ENCODE measurements at places on chromosomes 3 and 15. TPM values are rescaled to one million over a fixed set of nuclear protein-coding genes. Genes with fewer than 3 reads are reported as not detected.

The CGNL1 gene
- 0.05 TPM for total RNA-seq

The RPL35A gene
- total RNA-seq = 1,441 TPM

The SNTN gene
- total RNA-seq = not detected

The TNK2 gene
- total RNA-seq = 41.2 TPM

The SOX14 gene
- total RNA-seq = not detected

The GOLGA8S gene
- total RNA-seq = not detected

The SCG5 gene
- not detected for total RNA-seq

The RTP3 gene
- not detected for total RNA-seq

The TYRO3 gene
- 2.3 TPM for total RNA-seq

The GABRR3 gene
- total RNA-seq = not detected

The TMEM41A gene
- 25.6 TPM for total RNA-seq

The FMN1 gene
- total RNA-seq = 0.14 TPM

The TMEM158 gene
- total RNA-seq = 0.21 TPM

The TM2D3 gene
- total RNA-seq = 89.8 TPM

DNA sequence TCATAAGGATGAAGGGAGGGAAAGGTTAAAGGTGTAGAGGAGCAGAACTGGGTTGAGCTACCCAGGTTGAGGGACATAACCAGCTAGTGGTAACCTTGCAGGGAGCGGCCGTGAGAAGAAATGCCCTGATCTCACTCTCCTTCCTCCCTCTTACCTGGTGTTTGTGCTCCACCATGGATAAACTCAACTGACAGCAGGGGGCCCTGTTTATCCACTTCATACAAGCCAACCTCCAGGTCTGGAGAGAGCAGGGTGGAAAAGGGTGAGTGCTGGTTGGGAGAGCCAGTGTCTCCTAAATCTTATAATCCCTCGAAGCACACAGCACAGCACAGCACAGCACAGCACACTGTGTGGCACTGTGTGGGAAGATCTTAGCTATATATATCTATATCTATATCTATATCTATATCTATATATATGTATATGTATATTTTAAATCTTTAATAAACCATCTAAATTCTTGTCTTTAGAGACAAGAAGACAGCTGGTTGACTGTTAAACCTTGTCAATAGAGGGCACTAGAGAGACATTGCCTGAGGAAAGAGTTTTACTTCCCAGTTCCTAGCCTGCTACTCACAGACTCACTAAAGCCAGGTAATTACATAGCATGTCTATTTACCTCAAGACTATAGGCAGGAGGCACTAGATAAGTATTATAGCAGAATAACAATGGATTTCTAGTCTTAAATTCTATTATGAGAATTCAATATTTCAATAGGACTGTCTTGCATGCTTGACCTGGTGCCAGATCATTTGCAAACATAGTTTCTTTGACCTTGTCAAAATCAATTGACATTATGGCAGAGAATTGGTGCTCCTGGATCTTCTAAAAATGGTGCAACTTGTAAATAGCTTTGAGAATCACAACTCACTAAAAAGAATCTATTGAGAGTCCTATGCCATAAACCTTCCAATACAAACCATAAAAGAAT, 21.7 kb upstream of the FMN1 start:
- DNase-seq = no peak

- no peak for DNase-seq
Observed at GRCh38 chr3:57794501-57794900, 38.4 kb downstream of the SLMAP start.

- DNase-seq = no peak
Observed at GRCh38 chr15:85340321-85340665, 40.1 kb upstream of the AKAP13 start.

DNA sequence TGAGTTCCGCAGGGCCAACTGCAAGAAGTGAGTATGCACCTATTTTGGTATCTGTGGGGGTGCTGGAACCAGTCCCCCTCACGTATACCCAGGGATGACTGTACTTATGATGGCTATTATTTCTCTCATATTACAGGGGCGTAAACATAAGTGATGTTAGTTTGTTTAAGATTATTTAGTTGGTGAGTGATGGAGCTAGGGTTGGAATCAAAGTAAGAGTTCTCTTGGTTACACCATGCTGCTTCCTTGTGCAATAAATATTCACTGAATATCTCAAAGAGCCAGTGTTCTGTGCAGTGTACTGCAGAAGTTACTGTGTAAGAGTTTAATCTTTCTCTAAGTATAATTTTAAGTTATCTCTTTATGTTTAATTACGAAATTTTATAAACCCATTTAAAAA, 12.8 kb upstream of the UTS2B start:
- DNase-seq = no peak

DNA sequence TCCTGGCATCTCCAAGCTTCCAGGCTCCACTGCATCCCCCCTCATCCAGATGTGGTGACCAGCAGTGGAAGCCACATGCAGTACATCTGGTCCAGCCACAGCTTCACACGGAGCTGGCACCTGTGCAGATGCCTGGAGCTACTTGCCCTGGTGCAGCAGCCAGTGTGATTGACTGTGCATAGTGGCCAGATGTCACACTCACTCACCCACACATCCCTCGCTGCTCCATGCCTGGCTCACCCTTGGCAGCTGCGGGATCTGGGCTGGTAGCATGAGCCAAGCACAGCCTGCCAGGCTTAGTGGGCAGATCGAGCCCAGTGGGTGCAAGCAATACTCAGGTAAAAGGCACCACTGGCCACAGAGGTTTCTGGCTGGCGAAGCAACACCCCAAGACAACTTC, 398.0 kb upstream of the CNTN4 start:
- no peak for DNase-seq

- no peak for DNase-seq
Observed at GRCh38 chr3:181906338-181906737, 194.6 kb downstream of the SOX2 start.

- no peak for DNase-seq
Observed at GRCh38 chr15:42732095-42732827, 4.7 kb downstream of the CDAN1 start.

DNA sequence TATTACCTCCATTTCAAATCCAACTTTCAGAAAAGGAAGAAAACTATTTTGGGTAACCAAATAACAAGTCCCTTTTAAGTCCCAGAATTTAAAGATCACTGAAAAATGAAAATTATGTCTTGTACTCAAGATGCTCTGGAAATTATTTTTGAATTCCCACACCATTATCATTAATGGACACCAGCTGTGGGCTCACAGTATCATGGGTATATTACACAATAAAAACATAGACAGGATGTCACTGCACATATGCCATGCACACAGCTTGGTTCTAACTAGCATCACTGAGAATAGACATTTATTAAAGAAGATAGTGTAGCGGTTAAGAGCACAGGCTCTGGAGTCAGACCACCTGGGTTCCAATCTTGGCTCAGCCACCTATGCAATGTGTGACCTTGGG, 130.4 kb downstream of the FRMD5 start:
- DNase-seq = no peak

DNA sequence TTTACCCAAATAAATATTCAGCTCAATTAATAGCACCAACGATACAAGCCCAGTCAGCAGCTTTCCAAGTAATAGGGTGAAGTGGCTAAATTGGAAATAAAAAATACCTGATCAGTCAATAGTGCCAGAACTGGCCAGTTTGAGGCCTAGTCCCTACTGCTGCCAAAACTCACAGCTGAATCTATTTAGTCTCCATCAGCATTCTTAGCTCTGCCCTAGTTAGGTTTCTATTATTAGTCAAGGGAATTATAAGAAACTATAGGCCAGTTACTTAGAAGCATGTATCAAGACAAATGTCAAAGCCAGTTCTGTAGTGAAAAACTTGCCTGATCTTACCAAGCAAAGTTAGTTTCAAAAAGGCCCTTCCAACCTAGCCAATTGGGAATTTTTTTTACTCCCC, 146.2 kb upstream of the ZBTB20 start:
- no peak for DNase-seq

DNA sequence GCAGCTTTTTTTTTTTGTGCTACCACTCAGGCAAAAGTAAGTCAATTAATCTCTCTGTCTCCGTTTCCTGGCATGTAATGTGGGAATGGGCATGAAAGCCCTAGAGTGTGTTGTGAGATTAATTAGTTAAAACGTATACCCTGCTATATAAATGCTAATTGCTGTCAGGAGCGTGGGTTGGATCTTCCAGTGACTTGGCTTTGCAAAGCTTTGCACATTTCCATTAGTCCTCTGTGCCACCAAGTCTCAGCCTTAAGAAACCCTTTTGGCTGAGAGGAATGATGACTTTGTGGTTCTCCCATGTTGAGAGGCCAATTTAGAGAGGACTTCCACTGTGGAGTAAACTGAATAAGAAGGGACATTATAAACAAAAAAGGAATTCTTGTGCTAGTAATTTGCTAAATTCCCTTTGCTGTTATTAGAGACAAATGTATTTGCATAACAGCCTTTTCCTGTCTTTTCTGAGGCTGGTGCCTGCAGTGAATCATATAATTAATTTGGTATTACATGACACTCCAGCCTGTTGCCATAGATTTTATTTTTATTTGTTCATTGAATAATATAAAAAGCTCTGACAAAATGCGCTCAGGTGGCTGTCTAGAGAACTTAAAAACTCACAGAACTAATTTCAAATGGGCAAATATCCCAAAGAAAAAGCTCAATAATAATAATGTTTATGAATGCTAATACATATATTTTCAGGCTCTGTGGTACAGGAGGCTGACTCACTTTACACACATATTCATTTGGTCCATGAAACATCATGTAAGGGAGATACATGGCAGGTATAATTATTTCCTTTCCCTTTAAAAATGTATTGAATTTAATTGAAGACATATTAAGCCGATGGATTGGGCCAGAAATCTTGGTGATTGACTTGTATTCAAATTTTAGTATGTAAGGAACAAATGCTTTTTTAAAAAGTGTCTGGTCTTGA, 82.7 kb downstream of the IL1RAP start:
- DNase-seq = no peak

DNA sequence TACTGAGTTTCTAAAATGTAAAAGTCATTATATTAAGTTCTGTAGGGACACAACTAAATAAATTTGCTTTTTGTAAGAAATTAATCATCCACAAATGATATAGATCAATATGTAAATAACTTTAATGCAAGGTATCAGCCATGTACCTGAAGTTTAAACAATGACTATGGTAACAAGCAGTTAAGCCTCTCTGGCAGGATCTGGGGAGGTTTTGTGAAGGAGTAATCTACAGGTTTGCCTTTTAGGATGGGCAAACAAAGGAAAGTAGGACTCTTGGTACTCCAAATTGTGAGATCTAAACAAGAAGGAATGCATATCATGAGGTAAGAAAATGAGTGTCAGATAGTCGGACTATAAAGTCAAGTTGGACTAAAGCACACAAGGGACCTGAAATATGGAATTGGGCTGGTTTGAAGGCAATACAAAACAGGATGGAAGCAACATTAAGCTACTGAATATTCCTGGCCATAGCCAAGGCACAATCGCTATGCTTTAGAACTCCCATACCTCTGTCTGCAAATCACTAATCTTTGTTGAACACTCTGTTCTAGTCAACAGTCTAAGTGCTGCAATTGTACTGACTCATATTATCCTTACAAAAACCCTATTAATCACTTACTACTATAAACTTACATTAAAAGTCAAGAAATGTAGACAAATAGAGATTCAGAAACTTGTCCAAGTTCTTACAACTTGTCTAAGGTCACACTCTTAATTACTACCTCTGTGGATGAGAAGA, 412.8 kb downstream of the DIPK2A start:
- no peak for DNase-seq

- DNase-seq = no peak
Observed at GRCh38 chr3:153818338-153818737, 302.9 kb upstream of the ARHGEF26 start.

GRCh38 chr3:78287085-78287484, 1247.2 kb downstream of the ROBO2 start:
- DNase-seq = no peak

GRCh38 chr15:48712546-48712945, 67.0 kb upstream of the FBN1 start:
- DNase-seq = no peak

DNA sequence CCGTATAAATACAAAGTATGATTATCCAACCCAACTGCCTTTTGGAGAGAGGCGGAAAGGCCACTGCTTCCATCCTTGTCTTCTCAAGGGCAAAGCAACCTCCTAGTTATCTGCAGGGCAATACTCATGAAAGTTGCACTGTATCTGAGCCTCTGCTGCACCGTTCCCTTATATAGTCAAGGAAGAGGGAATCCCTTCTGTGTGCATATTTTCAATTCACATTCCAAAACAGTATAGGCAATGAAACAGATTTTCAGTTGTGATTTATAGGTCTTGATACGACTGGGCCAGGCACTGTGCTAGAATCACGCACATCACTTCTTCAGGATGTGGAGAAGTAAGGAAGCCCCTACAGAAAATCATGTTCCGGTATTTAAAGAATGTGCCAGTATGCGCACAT, 455.7 kb downstream of the FOXP1 start:
- DNase-seq = no peak

DNA sequence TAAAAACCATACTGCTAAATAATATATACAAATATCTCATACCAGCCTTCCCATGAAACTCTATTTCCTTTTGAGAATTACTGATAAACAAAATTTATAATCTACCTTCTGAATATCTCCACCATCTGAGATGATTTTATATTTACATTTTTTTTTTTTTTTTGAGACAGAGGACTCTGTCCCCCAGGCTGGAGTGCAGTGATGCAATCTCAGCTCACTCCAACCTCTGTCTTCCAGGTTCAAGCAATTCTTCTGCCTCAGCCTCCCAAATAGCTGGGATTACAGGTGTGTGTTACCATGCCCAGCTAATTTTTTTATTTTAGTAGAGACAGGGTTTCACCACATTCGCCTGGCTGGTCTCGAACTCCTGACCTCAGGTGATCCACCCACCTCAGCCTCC, 42.8 kb upstream of the IGF2BP2 start:
- DNase-seq = no peak

DNA sequence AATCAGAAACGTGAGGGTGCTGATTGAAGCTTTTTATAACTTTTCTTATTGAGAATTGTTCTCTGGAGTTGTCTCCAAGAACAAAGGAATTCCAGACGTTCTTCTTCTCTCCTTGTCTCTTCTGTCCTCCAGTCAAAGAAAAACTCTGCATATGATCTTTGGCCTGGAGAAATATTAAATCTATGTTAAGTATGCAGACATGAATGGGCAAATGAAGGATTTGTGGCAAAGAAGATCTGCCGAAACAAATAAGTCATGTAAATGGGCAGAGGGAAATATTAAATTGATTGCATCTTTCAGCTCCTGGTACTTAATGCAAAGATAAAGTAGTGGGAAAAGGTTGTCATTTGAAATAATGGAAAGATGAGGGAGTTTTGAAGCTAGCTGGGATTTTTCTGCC, 74.9 kb downstream of the IGF1R start:
- DNase-seq = no peak

GRCh38 chr3:131082871-131083863, 56.5 kb downstream of the NEK11 start:
- no peak for DNase-seq

- no peak for DNase-seq
Observed at GRCh38 chr15:48112242-48112641, 8.5 kb upstream of the SLC24A5 start.

Data from activated T-cell treated with anti-CD3 and anti-CD28 coated beads, Interleukin-2, amount 50 U/mL, for 4 hours (primary cell).